Stimulated activated CD8-positive, alpha-beta memory T cell treated with anti-CD3 and anti-CD28 coated beads, Interleukin-4, amount 100 ng/mL, for 1 hour (primary cell): ENCODE measurements at places on chromosomes 3 and 15.
A peak's percentile ranks its signal among the peaks of the same experiment; 100 is the strongest.

DNA sequence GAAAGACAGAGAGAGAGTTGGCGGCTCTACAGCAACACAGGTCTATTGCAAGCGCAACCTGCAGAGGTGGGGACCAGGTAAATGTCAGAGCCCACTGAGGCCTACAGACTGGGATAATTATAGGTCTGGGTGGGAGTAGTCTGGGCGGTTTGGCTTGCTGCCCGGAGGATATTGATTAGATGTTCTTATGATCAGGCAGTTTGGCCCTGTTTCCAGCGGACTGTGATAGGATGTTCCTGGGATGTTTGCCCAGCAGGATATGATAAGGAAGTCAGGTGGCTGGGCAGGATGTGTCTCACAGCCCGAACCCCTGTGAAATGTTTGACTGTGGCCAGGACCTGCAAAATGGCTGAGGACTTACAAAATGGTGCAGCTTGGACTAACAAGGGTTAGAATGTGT lies 364.9 kb downstream of the NAALADL2 start:
- no peak for DNase-seq

DNA sequence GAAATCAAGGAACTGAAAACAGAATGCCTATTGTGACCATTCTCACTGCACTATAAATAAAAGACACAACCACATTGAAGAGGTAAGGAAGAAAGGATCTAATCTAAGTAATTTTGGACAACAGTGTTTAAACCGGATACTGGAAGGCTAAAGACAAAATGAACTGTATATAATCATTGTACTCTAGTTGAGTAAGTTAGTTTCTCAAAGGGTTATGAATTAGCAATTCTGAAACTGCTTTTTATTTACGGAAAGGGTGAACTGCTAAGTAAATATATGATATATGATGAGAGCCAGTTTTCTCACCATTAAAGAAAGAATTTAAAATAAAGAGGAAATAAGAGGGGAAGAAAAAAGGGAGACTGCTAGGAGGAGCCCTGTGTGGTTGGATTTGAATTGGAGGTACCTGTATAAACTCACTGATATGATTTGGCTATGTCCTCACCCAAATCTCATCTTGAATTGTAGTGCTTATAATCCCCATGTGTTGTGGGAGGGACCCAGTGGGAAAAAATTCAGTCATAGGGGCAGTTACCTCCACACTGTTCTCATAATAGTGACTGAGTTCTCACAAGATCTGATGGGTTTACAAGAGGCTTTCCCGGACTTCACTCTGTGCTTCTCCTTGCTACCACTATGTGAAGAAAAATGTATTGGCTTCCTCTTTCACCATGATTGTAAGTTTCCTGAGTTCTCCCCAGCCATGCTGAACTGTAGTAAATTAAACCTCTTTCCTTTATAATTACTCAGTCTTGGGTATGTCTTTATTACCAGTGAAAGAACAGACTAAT lies 607.7 kb downstream of the PYDC2 start:
- DNase-seq = no peak

DNA sequence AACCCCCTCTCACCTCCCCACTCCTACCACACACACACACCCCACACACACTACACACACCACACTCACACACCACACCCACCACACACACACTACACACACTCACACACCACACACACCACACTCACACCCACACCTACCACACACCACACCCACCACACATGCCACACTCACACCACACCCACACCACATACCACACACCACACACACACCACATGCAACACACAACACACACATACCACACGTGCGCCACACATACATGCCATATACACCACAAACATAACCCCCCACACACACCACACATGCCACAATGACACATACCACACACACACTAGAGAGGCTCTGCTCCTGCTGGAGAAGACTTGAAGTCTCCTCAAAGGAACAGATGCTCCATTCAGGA lies 5.9 kb upstream of the ITPKA start:
- no peak for DNase-seq

DNA sequence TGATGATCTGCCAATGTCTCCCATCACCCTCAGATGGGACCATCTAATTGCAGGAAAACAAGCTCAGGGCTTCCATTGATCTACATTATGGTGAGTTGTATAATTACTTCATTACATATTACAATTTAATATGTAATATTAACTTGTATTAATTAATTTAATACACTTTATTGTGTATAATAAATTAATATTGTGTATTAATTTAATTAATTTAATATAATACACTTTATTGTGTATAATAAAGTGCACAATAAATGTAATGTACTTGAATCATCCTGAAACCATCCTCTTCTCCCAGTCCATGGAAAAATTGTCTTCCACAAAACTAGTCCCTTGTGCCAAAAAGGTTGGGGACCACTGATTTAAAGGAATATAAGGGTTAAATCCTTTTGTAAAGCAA lies 123.4 kb downstream of the FBN1 start:
- no peak for DNase-seq

GRCh38 chr15:39909007-39909406 lies 11.1 kb downstream of the GPR176 start:
- no peak for DNase-seq

DNA sequence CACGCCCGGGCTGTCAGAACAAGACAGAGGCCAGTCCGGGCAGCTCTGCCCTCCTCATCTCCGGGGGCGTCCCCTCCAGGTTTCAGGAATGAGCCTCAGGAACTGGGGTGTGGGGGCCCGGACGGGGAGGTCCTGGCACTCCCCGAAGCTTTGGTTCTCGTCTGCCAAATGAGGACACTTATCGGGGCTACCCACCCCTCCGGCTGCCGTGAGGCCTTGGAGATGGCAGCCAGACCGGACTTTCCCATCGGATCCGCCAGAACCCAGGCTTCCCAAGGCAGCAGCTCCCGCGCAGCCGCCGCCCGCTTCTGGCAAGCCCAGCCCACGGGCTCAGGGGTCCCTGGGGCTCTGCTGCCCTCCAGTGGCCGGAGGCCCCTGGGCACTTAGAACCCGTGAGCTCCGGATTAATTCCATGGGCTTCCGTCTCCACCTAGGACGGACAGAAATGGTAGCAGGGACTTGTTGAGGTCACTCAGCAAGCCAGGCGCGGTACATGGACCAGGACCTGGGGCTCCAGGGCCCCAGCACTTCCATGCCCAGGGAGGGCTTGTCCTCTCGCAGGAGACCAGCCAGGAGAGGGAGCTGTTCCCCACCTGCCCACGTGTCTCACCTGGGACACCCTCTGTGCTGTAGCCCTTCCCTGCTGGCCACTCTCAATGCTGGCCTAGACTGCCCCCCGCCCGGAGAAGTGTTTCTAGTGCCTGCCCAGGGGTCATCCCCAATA lies 89.4 kb downstream of the LINGO1 start:
- DNase-seq = peak; percentile 31

DNA sequence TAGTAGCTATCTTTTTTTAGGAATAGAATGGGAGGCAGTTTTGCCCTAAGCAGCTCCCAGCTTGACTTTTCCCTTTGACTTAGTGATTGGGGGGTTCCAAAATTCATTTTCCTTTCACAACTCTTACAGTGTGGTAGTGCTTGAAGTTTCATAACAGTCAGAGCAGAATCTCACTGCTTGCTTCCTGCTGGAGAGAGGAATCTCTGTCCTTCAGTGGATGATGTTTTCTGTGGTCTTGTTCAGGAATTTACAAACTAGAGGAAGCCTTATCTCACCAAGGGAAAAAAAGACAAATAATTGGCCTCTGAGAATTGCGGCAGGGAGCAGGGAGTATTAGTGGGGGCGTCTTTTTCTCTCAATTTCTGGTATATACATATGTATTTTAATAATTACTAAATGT lies 326.6 kb upstream of the C2CD4B start:
- no peak for DNase-seq

DNA sequence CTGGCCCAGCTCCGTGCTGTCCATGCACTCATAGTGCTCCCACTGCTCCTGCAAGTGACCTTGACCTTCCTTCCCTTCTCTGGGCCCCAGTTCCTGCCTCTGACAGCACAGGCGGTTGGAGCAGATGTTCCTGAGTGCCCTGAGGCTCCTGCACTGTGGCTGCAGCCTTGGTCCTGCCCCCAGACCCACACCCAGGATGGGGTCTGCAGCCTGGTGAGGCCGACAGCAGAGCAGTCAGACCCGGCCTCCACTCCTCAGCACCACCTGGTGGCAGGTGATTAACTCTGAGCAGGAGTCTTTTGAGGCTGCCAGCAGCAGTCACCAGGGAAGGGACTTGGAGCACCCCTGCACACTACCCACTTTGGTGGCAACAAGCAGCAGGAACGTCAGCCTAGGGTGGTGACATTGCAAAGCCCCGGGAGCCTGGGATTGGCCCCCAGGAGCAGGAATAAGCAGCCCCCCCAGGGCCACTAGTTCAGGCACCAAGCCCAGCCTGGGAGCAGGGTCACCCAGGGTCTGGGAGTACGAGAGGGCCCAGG lies 64.6 kb downstream of the CYP11A1 start:
- no peak for DNase-seq

GRCh38 chr3:52841211-52841980 lies 6.6 kb upstream of the MUSTN1 start:
- no peak for DNase-seq

DNA sequence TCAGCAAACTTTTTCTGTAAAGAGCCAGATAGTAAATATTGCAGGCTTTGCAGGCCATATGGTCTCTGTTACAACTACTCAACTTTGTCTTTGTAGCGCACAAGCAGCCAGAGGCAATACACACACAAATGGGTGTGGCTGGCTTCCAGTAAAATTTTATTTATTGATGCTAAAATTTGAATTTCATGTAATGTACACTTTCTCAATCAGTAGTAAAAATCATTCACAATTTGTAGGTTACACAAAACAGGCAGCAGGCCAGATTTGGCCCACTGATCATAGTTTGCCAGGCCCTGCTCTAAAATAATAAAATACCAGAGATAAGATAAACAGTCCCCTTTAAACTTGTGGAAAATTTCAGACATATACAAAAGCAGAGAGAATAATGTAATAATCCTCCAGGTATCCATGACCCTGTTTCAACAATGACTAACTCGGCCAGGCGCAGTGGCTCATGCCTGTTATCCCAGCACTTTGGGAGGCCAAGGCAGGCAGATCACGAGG lies 330.3 kb downstream of the SHQ1 start:
- DNase-seq = no peak

DNA sequence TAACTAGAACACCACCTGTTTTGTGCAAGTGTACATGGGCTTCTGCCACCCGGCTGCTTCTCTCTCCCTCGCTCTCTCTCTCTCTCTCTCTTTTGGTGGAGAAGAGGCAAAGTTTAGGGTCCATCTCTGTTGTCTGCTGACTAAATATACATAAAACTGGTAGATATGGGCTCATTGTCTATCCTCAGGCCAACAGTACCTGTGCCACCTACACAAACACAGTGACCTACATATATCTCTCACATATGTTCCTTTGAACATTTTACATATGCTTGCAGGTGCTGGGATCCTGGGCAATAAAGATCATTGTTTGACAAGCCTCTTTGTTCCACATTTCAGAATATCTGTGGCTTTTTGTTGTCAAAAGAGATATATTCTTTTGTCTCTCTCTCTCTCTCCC lies 256.3 kb upstream of the KCNH8 start:
- DNase-seq = no peak

GRCh38 chr3:183629546-183630301 lies 5.7 kb upstream of the KLHL24 start:
- DNase-seq = no peak

- DNase-seq = no peak
Observed at GRCh38 chr3:197132916-197133530, 103.4 kb upstream of the MELTF start.

DNA sequence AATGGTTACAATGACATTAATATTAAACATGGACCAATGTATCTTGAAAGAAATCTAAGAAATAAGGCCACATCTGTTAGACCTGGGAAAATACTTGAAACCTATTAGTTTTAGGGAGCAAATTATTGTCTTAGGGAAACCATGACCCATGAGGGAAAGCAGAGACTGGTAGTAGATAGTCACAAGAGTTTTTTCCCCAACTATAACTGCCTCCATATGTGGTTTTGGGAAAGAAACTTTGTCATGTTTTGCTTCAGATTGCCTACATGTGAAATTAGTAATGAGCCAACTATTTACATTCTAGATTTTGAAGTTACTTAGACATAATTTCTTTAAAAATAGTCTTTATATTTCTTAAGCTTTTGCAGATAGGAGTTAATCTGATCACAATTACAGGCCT lies 474.9 kb downstream of the ROBO2 start:
- no peak for DNase-seq

DNA sequence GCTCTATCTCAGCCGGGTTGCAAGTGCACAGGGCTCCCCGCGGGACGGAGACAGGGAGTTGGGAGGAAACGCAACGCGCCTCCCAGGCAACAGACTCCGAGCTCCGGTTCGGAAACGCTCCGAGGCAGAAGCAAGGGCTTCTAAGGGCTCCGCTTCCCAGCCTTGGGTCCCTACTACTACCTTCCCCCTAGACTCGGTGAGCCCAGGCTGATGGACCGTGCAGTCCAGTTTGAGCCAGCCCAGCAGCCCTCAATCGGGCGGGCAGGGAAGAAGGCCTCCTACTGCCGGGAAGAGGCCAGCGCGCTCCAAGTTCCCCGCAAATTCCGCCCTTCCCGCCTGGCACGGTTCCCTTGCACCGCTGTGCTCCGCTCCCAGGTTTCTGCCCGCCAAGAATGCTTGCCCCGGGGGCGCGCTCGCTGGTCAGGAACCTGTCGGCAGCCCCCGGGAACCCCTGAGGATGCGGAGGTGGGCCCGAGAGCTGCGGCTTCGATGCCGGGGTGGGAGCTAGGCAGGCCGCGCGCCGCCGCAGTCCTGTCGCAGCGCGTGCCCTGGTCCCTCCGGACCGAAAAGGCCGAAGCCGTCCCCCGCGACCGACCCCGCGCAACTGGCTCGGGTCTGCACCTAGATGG lies 728 bp downstream of the TRANK1 start:
- DNase-seq = no peak

DNA sequence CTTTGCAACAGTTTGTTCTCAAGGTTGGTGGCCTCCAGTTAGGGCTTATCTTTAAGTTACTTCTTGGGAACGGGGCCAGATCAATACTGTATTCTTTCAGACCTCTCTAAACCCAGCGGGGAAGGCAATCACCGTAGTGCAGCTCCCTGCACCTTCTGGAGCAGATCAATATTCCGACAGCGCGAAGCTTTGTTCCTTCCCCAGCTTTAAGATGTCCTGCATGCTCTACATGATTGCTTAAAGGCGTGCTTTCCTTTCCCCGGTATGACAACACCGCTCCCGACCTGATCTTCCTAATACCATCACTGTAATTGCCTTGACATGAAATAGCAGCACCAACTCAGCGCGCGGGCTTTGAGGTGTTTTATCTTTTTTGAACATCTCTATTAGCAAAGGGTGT lies 755.2 kb downstream of the NR2F2 start:
- DNase-seq = no peak
